Thoracic aorta (tissue), 2 donors: ENCODE measurements at places on chromosomes 7 and 10.

DNA sequence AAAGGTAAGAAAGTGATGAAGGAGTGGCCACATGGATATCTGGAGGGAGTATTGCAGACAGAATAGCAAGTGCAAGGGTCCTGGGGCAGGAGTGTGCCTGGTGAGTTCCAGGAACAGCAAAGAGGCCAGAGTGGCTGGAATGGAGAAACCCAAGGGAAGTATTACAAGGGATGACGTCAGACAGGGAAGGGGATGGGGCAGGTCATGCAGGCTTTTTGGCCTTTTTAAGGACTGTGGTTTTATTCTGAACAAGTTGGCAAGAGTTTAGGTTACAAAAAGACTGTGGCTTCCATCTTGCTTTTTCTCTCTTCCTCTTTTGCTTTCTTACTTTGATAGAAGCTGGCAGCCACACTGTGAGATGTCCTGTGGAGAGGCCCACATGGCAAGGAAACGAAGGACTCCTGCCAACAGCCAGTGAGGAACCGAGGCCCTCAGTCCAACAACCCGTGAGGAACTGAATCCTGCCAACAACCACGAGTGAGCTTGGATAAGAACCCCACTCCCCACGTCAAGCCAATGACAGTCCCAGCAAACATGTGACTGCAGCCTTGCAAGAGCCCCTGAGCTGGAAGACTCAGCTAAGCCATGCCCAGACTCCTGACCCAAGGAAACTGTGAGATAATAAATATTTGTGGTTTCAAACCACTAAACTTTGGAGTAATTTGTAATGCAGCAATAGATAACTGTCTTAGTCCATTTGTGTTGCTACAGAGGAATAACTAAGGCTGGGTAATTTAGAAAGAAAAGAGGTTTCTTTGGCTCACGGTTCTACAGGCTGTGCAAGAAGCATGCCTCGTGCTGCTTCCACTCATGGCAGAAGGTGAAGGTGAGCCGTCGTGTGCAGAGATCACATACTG, 19.8 kb upstream of the KDM7A start:
- DNase-seq: no peak

DNA sequence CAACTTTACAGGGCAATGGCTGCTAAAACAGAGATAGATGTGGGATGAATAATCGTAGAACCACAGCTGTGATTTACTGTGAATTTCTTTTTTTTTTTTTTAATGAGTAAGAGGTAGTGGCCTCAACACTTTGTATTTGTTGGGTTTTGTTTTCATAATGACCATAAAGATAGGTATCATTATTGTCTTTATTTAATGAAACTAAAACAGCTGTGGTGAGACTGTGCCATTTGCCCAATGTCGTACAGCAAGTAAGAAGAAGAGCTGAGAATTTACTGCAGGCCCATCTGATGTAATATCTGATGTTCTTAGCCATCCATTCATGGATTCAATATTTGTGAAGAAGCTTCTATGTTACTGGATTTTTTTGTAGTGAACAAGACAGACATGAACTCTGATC, 271.2 kb downstream of the IPMK start:
- no peak for DNase-seq

GRCh38 chr10:131983780-131984179, 2.1 kb upstream of the BNIP3 start:
- no peak for DNase-seq

- DNase-seq: no peak
Observed at GRCh38 chr10:62185919-62186692, 82.5 kb downstream of the RTKN2 start.

DNA sequence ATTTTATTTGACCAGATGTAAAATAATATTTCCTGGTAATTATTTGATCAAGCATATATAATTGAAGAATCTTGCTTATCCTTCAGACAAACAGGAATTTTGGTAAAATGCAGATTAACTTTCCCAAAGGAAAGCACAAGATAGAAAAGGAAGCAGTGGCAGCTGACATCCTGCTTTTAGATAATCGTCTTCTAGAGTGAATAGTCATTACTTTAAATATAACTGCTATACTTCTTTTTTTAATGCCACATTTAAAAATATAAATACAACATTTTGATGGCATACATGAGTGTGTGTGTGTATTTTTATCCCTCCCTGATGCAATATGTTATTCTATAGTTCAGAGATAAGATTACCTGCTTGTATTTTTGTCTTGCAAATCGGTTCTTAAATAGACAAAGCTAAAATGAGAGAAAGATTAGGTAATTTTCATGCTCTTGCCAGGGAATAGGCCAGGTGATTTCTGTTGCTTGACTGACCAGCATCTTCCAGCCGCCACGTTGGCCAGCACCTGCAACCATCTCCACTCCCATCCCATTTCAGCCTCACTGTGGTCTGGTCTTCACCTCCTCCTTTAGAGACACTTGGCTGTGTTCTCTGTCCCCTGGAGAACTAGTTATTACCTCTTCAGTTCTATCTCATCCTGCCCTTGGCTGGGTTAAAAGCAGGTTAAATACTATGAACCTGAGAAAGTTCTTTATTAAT, 58.1 kb downstream of the MDFIC start:
- no peak for DNase-seq

GRCh38 chr10:10346390-10347150, 671.1 kb upstream of the CELF2 start:
- DNase-seq: no peak

DNA sequence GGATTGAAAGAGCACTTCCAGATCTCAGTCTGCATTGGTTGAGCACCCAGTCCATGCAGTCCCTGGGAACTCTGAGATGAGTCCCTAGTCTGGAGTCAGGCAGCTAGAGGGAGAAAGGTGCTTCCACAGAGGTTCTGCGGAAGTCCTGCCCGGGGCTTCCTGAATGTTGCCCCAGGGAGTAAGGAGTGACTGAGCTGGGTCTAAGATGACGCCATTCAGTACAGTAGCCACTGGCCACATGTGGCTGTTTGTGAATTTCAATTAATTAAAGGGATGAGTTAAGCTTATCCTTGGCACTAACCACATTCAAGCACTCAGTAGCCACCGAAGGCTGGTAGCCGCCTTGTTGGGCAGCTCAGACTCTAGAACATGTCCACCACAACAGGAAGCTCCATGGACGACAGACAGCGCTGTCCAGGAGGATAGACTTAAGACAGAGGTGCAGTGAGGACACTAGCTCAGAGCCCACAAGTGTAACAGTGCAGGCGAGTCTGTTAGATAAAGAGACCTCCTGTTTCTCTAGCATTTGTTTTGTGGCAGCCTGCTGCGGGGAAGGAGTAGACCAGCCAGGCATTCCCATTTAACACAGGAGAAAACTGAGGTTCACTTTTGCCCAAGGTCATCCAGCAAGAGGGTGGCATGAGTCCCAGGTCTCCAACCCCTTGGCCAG, 101.6 kb upstream of the PPIF start:
- no peak for DNase-seq

GRCh38 chr7:144720149-144720548, 115.7 kb downstream of the TPK1 start:
- DNase-seq: no peak

GRCh38 chr10:16828701-16829175, 11.5 kb upstream of the RSU1 start:
- DNase-seq: no peak

DNA sequence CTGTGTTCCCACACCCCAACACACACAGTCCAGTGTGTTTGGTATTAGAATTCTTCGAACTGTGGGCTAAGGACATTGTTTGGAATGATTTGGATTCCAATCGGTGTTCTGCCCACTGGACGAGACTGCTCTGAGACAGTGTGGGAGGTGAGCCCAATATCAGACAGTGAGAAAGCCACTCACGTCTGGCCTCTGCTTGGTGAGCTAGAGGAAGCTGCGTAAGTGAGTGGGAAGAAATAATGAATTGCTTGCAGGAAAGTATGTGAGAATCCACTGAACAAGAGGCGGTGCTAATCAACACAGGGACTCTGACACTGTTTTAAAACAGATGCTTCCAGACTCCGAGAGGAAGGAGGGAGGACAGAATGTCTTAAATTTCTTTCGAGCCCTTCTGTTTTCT, 675.0 kb upstream of the ANKRD30A start:
- DNase-seq: no peak

DNA sequence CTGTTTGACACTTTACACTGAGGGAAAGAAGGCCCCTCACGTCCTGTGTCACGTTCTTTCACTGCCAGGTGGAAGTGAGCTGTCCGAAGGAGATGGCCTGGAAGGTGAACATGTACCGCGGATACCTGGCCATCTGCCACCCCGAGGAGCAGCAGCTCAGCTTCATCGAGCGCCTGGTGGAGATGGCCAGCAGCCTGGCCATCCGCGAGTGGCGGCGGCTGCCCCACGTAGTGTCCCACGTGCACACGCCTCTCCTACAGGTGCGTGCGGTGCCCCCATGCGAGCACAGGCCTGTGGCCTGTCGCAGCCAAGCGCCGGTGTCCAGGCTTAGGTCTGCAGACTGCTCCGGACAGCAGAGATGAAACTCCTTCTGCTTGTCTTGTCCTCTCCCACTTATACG, 103.4 kb downstream of the TRRAP start:
- no peak for DNase-seq

DNA sequence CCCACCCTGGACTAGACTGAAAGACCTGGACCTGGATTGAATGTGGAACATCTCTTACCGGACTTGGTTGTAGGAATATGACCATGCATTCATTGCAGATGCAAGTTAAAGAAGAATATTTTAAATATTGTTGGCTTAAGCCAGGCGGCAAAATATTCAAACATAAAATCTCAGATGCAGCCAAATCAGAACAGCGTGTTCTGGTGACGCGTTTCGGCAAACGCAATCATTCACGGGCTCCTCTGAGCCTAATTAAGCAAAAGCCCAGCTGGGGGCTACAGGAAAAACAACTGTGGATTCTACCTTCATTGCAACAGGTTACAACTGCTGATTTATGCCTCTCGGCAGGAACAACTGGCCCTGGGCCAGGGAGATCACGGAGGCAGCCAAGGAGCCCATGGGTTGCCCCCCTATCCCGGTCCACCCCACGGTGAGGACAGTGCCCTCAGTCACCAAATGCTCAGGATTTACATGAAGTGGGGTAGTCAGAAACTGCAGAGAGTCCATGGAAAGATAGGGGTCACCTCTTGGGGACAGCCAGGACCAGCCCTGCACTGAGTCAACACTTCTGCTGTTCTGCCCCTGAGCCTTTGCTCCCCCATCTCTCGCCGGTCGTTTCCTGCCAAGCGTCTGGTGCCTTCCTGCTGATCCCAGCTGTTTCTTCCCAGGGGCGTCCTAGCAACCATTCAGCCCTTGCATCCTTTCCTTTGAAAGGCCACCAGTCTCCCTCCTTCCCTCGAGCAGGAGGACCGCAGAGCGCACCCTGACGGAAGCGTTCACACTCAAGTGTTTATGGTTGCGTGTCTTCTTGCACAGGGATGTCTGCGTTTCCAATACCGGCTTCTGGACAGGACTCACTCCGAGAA, 64.4 kb upstream of the SFMBT2 start:
- DNase-seq: no peak

DNA sequence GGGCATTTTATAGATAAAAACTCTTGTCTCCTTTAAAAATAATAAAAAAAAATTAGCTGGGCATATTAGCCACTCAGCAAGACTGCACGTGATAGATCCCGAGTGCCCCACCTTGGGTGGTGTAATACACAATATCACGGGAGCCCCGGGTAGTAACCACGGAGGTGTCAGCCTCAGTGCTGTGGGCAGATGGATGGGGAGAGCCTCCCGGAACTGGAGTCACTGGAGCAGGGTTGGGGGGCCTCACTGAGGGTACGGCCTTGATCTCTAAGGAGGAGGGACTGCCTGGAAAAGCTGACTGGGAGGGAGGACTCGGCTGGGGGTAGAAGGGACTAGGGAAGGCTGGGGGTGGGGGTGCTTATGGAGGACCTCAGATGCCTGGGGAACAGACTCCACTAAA, 12.6 kb downstream of the LEP start:
- no peak for DNase-seq

DNA sequence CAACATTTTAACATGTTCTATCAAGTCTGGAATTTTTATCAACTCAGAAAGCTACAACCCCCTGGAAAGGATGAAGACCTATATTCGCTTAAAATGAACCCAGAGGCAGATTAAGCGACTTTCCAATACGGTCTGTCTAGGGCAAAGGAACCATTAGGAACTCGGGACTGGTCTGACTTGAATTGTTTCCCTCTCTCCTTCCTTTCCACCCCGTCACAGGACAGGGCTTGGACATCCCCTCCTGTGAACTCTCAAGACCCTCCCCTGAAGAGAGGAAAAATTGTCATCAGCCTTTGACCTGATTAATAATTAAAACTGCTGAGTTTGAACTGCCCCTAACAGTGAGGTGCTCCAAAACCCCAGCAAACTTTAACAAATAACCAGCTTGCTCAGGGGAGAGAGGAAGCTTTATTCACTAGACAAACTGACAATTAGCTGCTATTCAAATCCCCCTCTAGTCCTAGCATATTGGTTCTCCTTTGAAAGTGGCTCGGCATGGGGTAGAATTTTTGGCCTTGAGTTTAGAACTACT, 22.6 kb upstream of the SLF2 start:
- no peak for DNase-seq

- no peak for DNase-seq
Observed at GRCh38 chr7:140367528-140367927, 30.8 kb downstream of the SLC37A3 start.

DNA sequence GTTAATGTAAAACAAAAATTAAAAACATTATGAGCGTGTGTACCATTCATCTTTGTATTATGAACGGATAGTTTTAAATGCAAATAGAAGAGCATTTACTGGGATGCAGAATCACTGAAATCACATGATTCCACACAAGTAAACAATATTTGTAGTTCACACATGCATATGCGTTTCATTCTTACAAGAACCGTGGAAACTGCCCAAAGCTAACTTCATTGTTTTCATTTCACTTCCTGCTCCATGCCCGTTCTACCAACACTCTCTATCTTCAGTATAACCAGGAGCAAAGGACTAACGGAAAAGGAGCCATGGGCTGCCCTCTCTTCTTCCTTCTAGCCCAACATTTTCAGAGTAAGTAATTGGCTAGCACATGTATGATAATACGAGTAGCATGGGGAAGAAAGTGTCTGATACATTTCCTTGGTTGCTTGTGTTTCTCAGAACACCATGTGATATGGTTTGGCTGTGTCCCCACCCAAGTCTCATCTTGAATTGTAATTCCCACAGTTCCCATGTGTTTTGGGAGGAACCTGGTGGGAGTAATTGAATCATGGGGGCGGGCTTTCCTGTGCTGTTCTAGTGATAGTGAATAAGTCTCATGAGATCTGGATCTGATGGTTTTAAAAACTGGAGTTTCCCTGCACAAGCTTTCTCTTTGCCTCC, 38.8 kb downstream of the ZNF783 start:
- DNase-seq: no peak

GRCh38 chr10:31424473-31424872, 105.5 kb downstream of the ZEB1 start:
- no peak for DNase-seq

DNA sequence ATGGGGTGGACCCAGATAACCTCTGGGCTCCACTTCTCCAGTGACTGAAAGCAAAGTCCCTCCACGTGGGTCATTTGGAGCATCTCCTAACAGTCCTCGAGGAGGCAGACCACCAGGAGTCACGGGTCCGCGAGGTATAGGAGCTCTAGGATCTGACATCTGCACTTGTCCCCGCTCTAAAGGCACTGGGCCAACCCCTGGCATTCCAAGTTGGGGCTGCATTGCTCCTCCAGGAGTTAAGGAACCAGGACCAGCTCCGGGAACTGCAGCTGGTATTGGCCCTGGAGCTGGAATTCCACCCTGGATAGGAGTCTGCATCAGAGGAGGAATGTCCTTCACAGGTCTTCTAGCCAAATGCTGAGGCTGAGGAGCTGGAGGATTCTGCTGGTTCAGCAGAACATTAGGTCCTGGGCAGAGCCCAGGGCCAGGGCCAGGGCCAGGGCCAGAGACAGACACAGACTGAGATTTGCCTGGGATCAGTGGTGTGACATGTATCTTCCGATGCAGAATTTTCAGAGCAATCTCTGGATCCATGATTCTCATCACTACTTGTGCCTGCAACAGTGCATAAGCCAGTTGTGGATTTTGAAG, 827 bp downstream of the CSTF2T start:
- DNase-seq: no peak
